ENCODE measurements at places on chromosomes 16 and 17. TPM values are rescaled to one million over a fixed set of nuclear protein-coding genes. Genes with fewer than 3 reads are reported as not detected.

- DNase-seq: no peak
Observed at GRCh38 chr16:71406724-71407123, 35.1 kb downstream of the TLE7 start.

- no peak for DNase-seq
Observed at GRCh38 chr16:84373907-84374489, 5.7 kb downstream of the ATP2C2 start.

GRCh38 chr16:68417711-68418301 is 30.5 kb downstream of the SMPD3 start:
- no peak for DNase-seq

GRCh38 chr16:5581908-5582307 is 484.3 kb upstream of the EEF2KMT start:
- DNase-seq: no peak

DNA sequence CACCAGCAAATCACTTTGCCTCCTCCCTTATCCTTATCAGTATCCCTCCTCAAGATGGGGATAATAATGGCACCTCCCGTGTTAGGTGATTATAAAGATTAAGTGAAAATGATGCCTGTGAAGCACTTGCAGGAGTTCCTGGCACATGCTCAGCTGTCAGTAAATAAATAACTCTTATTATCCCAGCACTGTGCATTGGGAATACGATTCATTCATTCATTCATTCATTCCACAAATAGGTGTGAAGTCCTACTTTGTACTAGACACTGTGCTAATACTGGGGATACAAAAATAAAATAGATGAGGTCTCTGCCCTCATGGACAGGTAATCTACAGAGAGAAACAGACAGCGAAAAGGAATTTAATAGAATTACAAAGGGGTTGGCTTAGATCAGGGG is 2.0 kb downstream of the XYLT2 start:
- DNase-seq: no peak

GRCh38 chr17:31492880-31493655 is 101.6 kb downstream of the RAB11FIP4 start:
- peak; percentile 38 for DNase-seq

DNA sequence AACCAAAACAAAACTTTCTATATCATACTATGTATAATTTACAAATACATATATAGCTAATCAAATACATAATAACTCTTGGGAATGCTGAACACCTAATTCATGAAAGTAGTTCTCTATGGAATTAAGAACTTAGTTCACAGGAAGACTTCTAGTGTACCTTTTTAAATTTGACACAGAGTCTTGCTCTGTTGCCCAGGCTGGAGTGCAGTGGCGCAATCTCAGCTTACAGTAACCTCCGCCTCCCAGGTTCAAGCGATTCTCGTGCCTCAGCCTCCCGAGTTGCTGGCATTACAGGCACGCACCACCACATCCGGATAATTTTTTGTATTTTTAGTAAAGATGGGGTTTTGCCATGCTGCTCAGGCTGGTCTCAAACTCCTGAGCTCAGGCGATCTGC is 24.7 kb downstream of the RFWD3 start:
- no peak for DNase-seq

GRCh38 chr16:88010343-88010967 is 59.2 kb downstream of the BANP start:
- DNase-seq: no peak

- no peak for DNase-seq
Observed at GRCh38 chr16:85984947-85985451, 86.0 kb downstream of the IRF8 start.

GRCh38 chr17:81867991-81868673 is 3.0 kb downstream of the ARHGDIA start:
- no peak for DNase-seq

- peak; percentile 49 for DNase-seq
Observed at GRCh38 chr16:69482410-69482991, 58.1 kb downstream of the CYB5B start.

DNA sequence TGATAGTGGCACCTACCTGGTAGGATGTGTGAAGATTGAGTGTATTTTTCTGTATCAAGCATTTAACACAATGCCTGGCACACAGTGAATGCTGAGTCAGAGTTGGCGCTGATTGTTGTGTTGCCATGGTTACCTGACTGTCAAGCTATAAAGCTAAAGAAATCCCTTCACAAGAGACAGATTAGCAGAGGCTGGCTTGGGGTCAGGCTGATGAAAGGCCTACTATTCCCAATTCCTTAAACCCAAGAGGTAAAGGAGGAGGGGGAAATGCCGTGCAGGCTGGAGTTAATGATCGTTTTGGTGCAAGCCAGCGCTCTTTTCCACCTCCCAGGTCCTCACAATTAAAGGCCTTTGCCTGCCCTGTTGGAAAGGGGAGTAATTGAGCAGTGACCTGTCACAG is 5.9 kb downstream of the CLEC19A start:
- no peak for DNase-seq

- no peak for DNase-seq
Observed at GRCh38 chr16:75462806-75463205, 1.7 kb downstream of the TMEM170A start.

DNA sequence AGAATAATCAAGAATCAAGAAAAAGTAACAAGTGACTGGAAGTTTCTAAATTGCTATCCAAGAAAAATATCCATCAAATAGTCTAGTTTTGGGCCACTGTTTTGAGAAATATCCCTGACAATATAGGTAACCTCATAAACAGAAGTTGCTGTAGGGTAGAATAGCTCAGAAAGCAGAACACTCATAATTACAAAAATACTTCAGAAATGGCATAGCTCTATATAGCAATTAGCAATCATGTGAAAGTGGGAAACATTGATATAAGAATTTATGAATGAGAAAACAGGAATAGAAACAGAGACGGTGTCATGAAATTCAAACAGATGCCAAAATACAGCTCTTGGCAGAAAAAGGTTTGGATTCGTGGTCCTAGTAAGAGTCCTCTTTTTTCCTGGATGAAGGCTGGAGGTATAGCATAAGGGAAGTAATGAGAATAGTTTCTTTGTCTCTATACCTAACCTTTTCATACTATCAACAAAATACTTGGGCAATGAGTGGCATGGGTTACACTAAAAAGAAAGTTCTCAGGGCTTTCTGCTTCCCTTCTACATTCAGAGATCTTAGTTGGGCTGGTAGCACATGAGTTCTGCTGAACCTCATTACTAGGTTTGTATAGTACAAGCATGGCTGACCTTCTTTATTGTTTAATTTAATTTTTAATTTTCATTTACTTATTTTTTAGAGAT is 33.5 kb downstream of the SPAG9 start:
- no peak for DNase-seq

DNA sequence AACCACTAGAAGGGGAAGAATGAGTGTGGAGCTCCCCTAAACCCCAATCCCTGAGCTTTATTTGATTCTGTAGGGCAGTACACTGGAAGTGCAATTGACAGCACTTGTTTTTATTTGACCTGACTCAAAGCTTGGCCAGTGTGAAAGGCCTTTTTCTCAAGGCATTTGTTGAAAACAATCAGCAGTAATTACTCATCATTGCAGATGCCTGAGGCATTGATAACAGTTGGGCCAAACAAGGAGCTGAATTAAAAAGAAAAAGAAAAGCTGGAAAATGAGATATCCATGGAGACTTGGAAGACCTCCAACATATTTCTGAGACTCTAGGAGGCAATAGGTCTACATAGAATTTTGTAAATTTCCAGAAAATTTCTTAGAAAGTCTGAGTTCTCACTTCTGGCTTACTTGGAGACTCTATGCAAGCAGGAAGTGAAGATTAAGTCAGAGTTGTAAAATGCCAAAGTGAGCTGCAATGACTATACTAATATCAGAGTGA is 200.8 kb upstream of the KCNJ16 start:
- no peak for DNase-seq

DNA sequence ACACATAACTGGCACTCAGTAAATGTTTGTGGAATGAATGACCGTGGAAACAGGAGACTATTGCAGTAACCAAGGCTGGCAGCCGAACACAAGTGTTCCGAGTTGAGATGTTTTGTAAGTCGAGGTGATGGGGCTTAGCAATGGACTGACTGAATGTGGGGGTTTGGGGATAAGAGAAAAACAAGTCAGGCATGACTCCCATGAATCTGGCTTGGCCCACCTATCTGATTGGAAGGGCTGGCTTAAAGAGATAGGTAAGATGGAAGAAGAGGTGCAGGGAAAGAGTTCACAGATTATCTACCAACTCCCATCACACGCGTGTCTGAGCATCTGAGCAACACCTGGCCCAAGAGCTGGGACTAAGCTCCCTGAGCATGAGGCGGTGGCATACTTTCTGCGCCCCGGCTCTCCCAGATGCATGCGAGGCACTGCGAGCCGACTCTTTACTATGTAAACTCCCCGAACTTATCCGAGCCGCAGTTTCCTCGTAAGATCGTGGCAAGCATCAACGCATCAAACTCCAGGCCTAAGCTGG is 539 bp downstream of the IFT20 start:
- DNase-seq: no peak

DNA sequence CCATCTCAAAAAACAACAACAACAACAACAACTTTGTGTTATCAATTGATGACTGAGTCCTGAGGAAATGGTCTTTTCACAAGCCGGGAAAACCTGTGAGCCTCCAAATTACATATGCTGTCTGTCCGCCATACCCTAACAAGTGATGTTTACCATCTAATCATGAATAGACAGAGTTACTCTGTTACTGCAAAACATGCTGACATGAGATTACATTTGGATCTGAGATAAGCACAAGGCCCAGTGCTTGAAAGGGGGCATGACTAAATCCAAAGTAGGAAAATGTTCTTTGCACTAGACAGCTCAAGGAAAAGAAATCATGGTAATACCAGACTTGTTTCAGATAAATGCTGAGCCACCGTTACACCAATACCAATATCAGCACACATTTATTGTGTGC is 8.6 kb upstream of the ATXN1L start:
- DNase-seq: no peak

GRCh38 chr16:17340804-17341203 is 130.0 kb downstream of the XYLT1 start:
- no peak for DNase-seq

- no peak for DNase-seq
Observed at GRCh38 chr16:68281368-68282063, 17.2 kb downstream of the SLC7A6 start.

DNA sequence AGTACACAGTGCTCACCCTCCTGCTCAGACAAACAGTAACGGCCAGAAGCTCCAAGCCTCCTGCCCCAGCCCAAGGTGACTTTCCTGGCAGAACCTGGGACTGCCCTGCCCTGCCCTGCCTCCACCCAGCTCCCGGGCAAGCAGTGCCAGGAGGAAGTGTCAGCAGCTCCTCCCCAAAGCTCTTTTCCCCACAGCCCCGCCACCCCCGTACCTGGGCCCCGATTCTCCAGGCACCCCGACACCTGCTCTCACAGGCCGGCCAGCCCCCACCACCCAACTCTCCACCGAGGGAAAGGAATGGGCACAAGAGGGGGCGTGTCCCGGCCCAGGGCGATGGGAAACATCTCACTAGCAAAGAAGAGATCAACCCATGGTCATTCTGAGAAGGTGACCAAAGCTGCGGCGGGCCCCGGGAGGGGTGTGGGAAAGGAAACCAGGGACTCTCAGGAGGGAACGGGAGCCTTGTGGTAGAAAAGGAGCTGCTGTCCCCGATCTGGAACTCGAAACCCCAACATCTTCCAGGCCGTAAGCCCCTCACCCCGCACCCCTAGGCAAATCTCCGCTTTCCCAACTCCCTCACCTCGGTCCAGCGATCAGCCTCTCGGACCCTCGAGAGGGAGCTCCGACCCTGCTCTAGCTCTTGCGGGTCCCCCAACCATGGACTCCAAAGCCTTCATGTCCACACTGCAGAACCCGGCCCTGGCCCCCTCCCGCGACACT is 1.2 kb downstream of the BCAR1 start:
- DNase-seq: no peak

Gene CCL16
- not detected for total RNA-seq

Gene CLEC3A
- total RNA-seq: not detected

Gene SDR42E1
- total RNA-seq: 0.59 TPM

Gene RPTOR
- 56.4 TPM for total RNA-seq

Gene ATMIN
- 24.1 TPM for total RNA-seq

Gene MT1A
- total RNA-seq: not detected

Gene ZG16
- total RNA-seq: not detected

Gene CRISPLD2
- 136 TPM for total RNA-seq

Gene CMTM2
- total RNA-seq: not detected

Gene KRTAP4-5
- total RNA-seq: not detected

Gene GLTPD2
- total RNA-seq: not detected

Gene KRT31
- not detected for total RNA-seq

Measured in tibial nerve (tissue), 4 donors.